ENCODE measurements at places on chromosomes 7 and 10. TPM values are rescaled to one million over a fixed set of nuclear protein-coding genes. Genes with fewer than 3 reads are reported as not detected.
A peak's percentile ranks its signal among the peaks of the same experiment; 100 is the strongest.

DNA sequence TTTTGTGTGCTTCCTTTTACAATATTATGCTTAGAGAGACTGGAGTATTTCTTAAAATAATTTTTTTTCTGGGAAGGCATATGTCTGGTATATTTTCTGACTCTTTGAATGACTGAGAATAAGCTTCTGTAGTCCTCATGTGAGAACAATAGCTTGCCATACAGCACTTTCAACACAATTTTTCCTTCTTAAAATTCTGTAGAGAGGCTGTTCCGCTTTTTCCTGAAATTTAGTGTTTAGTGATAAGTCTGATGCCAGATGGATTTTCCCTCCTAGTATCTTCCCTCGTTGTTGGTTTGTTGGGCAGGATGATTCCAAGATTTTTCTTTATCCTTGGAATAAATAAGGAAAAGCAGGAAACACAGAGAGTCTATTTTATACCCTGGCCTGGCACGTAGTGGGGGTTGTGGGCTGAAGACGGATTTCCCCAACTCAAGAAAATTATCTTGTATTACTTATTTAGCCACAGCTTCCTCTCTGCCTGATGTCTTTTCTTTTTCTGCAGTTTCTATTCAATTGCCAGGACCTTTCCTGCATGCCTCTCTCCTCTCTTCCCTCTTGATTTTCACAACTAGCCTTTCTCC is 111.2 kb downstream of the AOAH start:
- DNase-seq, result no peak

DNA sequence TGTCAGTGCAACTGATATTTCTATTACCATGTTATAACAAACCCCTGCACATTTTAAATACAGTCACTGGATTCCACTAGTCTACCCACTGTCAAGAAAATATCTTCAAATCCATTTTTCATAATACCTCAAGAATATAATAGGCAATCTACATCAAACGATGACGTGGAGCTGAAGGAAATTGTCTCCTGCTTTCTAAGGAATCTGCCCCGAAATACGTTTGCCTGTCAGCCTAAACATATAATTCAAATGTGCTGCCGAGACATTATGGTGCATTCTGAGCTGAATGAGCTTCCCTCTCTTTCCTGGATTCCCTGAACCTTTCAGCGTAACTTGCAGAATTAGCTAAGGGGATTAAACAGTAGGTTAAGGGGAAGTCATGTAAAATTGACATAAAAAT is 306.8 kb downstream of the SORCS1 start:
- no peak for DNase-seq

DNA sequence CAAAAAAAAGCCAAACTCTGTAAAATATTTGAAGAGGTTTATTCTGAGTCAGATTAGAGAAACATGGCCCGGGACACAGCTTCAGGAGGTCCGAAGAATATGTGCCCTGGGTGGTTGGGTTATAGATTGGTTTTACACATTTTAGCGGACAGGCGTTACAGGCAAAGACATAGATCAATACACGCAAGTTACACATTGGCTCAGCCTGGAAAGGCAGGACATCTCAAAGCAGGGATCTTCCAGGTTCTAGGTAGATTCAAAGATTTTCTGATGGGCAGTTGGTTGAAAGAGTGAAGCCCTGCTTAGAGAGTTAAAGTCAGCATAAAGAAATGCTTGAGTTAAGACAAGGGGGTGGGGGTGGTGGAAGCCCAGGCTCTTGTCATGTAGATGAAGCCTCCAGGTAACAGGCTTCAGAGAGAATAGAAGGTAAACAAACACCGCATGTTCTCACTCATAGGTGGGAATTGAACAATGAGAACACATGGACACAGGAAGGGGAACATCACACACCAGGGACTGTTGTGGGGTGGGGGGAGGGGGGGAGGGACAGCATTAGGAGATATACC is 464.3 kb upstream of the ADARB2 start:
- no peak for DNase-seq

GRCh38 chr10:78337016-78337415 is 303.4 kb downstream of the RPS24 start:
- DNase-seq, result no peak

- DNase-seq, result no peak
Observed at GRCh38 chr10:66784770-66785169, 141.1 kb upstream of the LRRTM3 start.

GRCh38 chr7:26485367-26485934 is 193.8 kb downstream of the SNX10 start:
- DNase-seq, result no peak

The LRRC4 gene
- 0.35 TPM for polyA plus RNA-seq

DNA sequence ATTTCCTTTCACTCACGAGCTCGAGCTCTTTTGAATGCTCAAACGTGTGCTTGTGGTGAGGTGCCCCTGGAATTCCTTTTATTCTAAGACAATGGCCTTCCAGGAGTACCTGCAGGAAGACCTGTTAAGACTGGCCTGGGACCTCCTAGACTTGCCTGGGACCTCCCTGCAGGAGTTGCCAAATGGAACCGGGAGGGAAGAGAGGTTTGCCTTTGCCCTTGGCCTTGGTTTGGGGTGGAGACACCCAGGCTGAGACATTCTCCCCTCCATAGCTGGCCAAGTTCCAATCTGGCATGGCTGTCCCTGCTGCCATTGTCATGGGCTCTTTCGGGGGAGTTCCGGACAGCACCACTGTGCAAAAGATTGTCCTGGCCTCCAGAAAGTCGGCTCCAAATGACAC is 39.7 kb downstream of the DNAJB12 start:
- no peak for DNase-seq

DNA sequence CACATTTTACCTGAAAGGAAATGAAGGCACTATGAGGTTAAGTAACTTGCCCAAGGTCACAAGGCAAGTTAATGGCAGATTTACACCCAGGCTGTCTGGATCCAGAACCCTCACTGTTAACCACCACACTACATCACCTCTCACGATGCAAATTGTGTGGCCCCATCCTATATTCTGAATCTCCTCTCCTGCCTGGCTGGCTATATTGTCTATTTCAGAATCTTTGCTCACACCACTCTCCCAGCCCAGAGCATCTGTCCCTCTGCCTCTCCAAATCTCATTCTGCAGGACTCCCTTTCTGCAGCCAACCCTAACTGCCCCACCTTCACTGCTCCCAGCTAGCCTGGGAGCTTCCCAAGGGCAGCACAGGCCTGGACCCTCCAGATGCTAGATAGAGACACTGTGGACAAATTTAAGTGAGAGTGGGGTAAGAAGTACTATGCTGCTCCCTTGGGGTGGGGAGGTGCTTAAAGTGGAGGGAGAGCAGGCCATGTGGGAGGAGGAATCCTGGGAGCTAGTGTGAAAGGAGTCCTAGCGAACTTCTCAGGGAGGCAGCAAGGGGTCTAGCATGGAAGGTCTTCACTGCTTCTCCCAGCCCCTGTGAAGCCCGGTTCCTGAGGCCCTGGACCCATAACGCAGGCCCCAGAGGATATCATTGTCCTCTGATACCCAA is 786 bp downstream of the CUEDC2 start:
- DNase-seq, result no peak

GRCh38 chr7:40468891-40469864 is 334.4 kb downstream of the SUGCT start:
- peak; percentile 65 for DNase-seq

GRCh38 chr7:32381024-32381601 is 109.1 kb downstream of the LSM5 start:
- DNase-seq, result no peak

DNA sequence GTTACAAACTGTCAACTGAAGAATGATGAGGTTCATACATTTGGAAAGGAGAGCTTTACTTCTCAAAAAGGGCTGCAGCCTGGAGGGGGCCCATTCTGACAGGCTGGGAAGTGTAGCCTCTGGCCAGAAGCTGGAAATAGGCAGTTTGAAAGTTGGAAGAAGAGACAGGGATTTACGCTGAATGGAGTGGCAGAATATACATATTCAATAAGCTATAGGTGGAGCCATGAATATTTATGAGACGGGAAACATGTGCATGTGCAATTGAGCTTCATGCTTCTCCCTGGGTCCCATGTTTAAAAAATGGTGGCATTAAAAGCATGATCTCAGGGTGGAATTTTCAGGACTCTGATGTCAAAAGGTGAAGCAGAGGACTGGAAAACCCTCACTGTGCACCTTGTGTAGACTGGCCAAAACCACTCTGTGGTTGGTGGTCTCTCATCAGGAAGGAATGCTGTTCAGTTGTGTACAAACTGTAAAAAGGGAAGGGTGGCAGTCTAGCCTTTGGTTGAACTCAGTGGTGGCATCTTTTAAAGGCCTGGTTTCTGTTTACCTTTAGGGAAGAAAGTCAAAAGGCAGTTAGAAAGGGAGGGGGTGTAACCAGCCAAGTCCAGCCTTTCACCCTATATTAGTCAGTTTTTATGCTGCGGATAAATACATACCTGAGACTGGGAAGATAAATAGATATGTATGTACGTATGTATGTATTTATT is 7.2 kb upstream of the ACTR3B start:
- no peak for DNase-seq

- DNase-seq, result no peak
Observed at GRCh38 chr7:74010407-74010806, 17.6 kb upstream of the ELN start.

- DNase-seq, result no peak
Observed at GRCh38 chr7:22697876-22698606, 29.0 kb upstream of the IL6 start.

GRCh38 chr10:436013-436697 is 253.3 kb downstream of the DIP2C start:
- no peak for DNase-seq

DNA sequence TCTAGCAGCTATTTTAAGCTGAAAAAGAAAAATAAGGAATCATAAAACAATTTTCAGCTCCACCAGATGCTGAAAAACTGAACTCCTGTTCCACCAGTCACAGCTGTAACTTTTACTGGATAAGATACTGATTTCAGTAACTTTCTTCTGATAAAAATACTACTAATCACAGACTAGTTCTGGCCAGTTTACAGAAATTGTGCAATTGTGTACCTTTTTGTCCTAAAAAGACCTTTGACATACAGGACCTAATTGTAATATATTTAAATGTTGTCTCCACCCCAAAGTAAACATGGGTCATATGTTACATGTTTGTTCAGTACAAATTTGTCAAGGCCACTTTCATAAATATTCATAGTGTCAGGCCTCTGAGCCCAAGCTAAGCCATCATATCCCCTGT is 27.1 kb upstream of the PIP start:
- DNase-seq, result no peak

- DNase-seq, result no peak
Observed at GRCh38 chr10:81873932-81874816, 820 bp upstream of the NRG3 start.

DNA sequence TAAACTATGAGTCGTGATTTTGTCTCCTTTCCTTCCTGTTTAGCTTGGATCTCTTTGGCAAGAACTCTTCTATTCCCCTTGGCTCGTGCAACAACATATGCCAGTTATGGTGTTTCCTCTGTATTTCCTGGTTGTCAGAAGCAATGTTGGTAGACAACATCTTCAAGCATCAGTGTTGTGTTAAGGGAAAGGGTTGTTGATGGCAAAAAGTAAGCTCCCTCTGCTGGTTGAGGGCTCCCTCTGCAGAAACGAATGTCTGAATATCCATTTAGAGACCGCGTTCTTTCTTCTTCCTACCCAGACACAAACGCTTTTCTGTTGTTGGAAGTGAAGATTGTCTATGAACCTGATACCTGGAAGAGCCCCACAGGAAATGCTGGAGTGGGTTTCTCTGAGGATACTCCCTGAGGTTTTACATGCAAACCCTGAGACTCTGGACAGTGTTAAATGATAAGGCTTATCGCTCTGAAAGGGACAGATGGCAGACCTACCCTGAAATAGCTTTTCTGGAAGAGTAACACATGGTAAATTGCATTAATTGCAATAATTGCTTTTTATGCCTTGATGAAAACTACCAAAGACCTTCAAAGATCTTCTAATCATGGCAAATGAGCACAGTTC is 23.5 kb upstream of the C1QL3 start:
- DNase-seq, result no peak

The RADIL gene
- polyA plus RNA-seq, result 0.07 TPM

The WDFY4 gene
- not detected for polyA plus RNA-seq

The CAV1 gene
- 1,356 TPM for polyA plus RNA-seq

GRCh38 chr7:143284591-143285469 is at the start of gene TMEM139:
TSS of gene TMEM139 (plus strand) at chr7:143284958. CDS start at chr7:143285958, 1,000 bp downstream.
- DNase-seq, result no peak

- DNase-seq, result no peak
Observed at GRCh38 chr7:124254396-124254795, 221.5 kb upstream of the TMEM229A start.

- DNase-seq, result peak; percentile 10
Observed at GRCh38 chr7:155913291-155913690, 101.0 kb upstream of the SHH start.

The CYP2W1 gene
- not detected for polyA plus RNA-seq

- DNase-seq, result no peak
Observed at GRCh38 chr10:4081685-4082111, 296.7 kb upstream of the KLF6 start.

GRCh38 chr10:16049782-16050181 is 189.5 kb upstream of the MINDY3 start:
- no peak for DNase-seq

The UPK3B gene
- not detected for polyA plus RNA-seq

- DNase-seq, result no peak
Observed at GRCh38 chr10:110527731-110528171, 30.0 kb downstream of the DUSP5 start.

GRCh38 chr7:1223196-1223981 is 9.3 kb upstream of the UNCX start:
- no peak for DNase-seq

DNA sequence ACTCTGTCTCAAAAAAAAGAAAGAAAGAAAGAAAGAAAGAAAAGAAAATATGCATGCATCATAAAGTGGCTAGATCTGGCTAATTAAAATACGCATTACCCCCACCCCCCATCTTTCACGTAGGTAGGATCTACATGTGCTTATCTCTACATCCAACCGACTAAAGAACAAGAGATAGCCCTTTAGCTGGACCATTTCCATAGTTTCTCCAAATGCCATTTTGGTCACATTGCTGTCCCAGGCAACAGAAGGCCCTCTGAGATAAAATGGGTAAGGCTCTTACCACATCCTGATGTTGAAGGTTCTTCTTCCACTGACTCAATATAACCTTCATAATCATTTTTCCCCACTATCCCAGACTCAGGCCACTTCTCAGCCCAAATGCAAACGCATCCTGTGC is 31.5 kb downstream of the PIK3AP1 start:
- no peak for DNase-seq

DNA sequence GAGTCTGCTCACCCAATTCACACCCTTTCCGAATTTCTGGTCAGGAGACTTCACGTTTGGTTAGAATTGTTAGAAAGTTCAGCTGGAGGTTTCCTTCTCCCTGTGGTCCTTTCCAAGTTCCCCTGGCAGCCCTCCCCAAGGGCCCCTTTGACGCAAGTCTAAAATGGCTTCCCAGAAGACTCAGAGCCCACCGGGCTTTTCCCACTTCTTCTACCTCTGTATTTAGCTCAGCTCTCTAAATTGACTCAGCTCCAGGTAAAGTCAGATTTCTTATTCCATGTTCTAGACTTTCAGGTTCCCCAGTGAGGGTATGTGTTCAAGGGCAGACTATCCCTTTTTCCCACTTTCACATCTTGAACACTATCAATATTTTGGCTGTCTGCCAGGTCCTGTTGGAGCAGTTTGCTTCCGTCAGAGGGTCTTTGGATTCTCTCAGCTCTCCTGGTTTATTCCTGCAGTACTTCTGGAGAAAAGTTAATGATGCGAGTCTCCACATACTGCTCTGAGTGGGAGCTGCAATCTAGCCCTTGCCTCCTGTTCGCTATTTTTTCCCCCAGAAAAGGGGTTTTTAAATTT is 53.1 kb upstream of the ZNF273 start:
- no peak for DNase-seq

The VIPR2 gene
- polyA plus RNA-seq, result not detected

GRCh38 chr7:27143023-27143949 is at the start of gene HOXA5:
TSS of gene HOXA5 (minus strand) at chr7:27143681. CDS start at chr7:27143607, 74 bp downstream.
- DNase-seq, result peak; percentile 100
